ENCODE measurements at places on chromosomes 6 and 20.

DNA sequence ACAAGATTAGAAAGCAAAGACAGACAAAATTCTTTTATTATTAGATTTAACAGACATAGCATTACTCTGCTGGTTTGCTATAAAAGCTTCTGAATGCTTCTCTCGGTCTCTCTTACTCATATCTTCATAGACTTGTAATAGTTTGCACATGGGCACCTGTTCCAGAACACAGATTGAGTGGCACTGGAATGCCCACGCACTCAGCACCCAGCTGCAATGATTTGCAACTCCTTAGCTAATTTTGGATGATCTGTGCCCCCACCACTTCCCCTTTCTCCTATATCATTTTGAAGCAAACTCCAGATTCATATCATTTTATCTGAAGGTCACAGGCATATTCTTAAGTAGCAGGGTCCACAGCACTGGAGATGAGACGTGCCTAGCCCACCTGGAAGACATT is 148.8 kb downstream of the CFAP61 start:
- no peak for DNase-seq

DNA sequence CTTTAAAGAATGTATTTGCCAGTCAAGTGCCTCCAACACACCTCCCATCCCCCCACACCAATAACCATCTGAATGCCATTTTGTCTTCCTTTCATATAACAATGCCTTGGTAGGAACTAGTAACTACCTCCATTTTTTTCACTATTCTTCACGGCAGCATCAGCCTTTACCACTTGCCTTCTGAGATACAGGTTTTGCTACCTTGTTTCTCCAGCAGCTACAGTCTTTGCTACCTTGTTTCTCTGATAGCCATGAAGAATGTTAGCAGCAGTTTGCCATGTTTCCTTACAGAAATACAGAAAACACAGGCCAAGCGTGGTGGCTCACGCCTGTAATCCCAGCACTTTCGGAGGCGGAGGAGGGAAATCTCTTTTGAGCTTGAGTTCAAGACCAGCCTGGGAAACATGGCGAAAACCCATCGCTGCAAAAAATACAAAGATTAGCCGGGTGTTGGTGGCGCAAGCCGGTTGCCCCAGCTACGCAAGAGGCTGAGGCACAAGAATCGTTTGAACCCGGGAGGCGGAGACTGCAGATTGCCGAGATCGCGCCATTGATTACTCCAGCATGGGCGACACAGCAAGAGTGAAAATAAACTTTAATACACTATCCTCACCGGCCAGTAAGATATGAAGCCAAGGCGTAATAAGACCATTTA is 100.9 kb downstream of the HFE start:
- no peak for DNase-seq

- peak; percentile 45 for DNase-seq
Observed at GRCh38 chr6:167576050-167576741, 250.5 kb upstream of the AFDN start.

DNA sequence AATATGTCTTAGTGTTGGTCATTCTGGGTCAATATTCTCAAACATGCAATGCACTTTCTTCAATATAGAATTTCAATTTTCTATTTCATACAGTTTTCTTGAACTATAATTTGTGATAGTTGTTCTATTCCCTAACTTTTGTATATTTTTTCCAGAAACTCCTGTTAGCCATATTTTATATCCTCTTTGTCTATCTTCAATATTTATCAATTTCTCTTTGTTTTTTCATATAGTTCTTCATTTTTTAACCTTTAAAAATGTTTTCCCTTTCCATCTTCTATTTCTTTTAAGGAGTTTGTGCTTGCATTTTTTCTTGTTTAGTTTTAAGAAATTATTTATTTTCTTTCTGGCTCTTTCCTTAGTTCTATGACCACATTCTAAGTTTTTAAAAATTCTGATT is 42.0 kb upstream of the MBOAT1 start:
- DNase-seq, result no peak

DNA sequence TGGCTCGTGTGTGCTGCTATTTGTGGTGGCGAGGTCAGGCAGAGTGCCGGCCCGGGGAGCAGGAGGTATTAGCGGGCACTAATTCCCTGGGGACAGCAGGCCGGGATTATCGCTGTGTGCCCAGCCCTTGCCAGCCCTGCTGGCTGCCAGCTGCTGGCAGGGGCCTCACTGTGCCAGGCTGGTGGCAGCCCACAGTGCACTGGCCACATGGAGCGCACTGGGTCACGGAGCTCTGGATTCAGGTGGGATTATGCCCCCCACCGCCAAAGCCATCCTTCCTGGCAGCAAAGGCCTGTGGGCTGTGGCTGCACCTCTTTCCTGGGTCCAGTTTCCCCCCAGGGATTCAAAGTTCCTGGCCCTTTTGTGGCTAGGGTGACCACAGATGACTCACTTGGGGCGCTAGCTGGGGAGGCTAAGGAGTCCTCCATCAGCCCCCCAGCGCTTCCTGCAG is 59.7 kb downstream of the YTHDF1 start:
- no peak for DNase-seq

DNA sequence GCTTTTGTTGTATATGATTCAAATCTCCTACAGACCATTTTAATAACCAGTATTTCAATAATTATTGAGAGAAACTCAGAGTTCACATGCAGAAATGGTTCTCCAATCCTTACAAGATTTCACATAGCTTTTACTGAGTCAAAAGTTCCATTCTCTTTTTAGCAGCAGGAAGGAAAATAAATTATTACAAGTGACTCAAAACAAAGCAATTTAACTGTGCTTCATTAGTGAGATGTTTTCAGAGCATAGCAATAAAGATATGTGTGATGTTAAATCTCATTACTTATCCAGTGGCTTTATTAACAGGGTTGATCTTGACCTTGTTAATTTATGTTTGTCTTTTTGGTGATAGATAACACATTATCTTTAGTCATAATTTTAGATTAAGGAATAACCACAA is 22.0 kb downstream of the KIF13A start:
- no peak for DNase-seq

- no peak for DNase-seq
Observed at GRCh38 chr6:106510090-106510970, 119.0 kb downstream of the RTN4IP1 start.

DNA sequence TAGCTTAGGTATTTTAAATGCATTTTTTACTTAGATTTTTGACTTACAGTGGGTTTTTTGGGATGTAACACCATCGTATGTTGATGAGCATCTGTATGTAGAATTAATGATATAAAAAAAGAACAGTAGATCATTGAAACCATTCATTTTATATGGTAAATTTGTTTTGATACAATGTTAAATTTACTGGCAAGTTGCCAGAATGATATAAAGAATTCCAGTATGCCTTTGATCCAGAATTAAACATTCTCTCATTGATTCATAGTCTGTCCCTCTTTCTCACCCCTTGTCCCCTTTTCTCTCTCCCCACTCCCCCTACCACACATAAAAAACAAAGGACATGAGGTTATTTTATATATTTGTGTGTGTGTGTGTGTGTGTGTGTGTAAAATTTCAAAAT is 45.3 kb downstream of the VTA1 start:
- no peak for DNase-seq

DNA sequence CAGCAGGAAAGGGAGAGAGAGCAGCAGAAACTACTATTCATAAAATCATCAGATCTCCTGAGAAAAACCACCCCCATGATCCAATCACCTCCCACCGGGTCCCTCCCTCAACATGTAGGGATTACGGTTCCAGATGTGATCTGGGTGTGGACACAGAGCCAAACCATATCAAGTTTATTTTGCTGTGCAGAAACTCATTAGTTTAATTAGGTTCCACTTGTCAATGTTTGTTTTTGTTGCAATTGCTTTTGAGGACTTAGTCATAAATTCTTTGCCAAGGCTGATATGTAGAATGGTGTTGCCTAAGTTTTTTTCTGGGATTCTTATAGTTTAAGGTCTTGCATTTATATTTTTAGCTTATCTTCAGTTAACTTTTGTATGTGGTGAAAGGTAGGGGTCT is 422.0 kb upstream of the HS3ST5 start:
- no peak for DNase-seq

DNA sequence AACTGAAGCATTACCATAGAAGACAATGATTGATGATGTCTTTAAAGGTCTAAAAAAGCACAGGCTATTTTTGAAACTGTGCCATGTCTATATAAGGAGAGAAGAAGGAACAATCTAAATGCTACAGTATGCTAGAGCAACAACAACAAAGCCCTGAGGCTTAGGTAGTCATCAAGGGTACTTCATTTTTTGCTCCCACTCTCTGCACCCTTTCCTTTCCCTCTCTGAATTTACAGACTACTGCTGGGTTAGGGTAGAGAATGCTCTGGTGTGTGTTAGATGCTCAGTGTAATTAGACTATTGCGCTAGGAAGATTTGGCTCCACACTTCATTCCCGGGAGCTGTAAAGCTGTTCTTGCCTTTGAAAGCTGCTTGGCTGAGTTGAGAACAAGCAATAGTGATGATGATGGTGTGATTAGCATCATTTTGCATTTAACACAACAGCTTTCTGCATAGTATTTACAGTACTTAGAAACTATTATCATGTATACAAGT is 1262.5 kb upstream of the CITED2 start:
- no peak for DNase-seq

DNA sequence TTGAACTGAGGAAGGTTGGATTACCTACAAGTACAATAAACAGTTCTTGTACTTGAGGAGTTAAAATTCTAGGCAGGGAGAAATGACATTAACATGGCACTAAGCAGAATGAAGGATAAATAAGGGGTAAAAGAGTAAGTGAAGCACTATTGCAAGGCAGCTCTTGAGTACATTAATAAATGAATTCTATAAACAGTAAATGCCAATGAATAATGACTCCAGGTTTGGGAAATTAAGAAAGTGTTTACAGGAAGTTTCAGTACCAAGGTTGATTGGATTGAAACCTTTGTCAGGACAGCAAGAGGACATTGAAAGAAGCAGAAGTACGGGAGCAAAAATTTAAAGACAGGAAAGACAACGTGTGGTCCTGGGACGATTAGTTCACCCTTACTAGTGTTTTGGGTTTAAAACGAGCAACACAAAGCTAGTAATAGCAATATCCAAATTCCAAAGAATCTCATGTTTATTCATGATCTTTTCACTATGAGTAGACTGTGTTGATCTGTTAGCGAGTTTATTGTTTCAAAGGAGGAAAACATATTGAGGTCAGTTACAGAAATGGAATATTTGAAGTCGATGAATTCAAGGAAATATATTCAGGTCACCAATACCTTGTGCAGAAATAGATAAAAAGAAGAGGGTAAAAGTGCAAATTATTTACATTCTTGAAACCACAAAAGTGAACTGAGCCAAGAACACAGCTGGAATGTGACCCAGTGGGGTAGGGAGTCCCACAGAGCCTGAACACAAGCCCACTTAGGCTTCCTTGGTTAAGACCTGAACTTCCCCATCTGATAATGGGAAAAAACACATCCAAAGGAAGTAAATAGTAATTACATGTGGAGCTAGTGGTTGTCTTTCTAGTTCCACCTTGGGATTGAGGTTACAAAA is 80.8 kb downstream of the MKKS start:
- DNase-seq, result no peak

DNA sequence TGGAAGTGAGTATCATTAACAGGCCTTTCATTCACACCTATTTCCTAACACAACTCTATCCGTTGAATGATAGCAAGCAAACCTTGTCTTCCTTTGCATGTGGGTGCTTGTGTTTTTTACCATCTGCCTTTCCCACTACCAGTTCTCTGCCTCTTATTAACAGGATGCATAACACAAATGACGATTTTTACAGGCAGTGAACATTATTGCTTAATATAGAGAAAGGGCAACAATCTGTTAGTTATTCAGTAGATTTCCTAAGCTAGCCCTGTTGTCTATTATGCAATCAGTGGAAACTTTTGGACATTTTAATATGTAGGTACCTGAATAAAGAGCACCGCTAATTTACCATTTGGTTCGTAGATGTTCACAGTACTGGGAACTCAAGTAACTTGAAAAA is 348.8 kb upstream of the PLCB4 start:
- DNase-seq, result no peak

DNA sequence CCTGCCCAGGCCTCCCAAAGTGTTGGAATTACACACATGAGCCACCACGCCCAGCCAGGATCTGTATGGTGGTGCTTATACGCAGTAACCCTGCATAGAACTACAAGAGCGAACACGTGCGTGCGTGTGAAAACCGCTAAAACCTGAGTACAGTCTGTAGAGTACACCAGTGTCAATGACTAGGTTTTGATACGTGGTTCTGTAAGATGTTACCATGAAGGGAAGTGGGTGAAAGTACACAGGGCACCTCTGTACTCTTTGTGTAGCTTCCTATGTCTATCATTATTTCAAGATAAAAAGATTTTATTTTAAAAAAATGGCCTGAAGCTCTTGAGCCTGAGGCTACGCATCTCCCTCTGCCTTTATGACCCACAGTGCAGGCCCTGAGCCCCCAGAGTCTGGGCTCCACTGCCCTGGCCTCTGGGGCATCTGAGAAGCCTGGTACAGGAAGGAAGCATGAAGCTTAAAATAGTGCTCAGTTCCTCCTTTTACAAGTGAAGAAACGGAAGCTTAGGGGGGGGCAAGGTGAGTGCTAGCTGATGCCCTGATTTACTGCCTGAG is 21.6 kb downstream of the LY86 start:
- DNase-seq, result no peak
